ENCODE measurements at places on chromosomes 6 and 20.

DNA sequence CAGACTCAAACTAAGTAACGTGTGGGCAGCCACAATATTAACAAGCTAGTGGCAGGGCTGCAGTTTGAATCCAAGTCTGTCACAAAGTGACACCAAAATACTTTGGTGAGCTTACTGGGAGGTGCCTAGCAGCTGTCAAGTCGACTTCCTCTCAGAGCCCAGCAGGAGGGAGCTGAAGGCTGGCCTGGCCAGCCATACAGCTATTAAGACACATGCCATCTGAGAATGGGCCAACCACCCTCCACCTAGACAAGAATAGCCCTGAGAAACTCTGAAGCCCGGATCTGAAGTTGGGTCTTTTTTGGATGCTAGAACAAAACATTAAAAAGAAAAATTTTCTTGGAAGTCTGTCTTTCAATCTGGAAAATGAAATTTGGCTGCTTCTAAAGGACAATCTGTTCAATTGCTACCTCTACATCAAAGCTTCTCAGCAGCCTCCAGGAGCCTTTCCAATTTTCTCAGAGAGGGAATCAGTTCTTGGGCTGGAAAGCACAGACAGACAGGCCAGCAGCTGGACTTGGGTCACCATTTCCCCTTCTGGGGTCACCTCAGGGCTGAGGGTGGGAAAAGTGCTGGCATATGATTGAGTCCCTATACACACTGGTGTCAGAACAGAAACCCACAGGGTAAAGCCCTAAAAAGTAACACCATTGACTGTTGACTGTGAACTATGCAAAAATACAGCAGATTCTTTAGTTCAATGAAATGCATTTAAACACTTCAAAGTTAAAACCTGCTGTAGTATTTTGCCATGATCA is 42.9 kb downstream of the UQCC1 start:
- DNase-seq: peak; percentile 70

DNA sequence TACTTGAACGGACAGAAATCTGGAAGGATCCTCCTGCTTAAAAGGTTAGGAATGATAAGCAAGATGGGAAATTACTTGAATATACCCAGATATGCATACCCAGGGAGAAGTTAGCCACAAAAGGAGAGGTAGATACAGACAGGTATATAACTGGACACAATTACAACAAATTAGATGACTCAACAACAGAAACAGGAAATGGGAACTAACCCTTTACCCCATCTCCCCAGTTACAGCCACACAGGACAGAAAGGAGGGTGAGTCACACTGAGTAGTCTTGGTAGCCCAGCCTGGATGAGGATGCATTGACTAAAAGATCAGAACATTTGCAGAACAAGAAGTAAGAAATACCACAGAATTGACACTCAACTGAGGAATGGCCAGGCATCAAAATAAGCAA is 61.2 kb downstream of the C6orf52 start:
- peak; percentile 6 for DNase-seq

DNA sequence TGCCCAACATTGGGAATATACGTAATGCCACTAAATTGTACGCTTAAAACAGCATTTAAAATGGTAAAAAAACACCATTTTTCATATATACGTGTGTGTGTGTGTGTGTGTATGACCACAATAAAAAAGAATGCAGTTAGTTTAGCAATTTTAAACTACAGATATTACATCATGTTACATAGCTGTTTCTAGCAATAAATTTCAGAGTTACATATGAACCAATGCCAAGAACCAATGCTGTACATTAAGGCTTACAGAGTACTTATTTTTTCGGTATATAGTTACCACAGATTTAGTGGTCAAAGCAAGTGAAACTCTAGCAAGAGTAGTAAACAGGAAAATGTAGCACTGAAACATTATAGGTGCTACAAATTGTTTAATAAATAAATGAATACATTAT is 119.3 kb downstream of the PDE10A start:
- DNase-seq: no peak

DNA sequence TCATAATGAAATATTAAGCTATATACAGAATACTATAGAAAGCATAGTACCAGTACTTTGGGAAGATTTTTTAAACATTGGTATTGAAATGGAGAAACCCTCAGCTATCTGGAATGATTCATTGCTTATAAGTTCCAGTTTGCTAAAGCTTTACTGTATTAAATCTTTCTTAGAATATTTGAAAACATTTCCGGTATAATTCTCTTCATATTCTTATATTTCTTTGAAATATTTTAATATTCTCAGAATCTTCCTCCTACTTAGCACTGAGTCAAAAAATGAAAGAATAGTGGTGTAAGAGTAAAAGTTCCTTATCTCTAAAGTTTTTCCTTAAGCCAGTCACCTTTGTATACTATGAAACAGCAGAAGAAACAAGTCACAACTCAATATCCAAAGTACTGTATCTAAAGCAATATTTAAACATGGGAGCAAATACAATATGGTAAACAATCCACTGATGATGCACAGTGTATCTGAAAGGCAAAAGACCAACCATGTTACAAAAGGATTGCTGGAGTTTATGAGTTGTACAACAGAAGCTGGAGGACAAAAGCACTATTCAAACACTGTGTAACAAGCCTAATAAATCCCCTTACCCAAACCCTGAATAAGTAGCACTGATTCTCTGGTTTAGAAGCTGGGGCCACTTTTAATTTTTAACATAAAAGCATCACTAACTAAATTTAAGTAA is 102.1 kb downstream of the PRDM1 start:
- DNase-seq: no peak

DNA sequence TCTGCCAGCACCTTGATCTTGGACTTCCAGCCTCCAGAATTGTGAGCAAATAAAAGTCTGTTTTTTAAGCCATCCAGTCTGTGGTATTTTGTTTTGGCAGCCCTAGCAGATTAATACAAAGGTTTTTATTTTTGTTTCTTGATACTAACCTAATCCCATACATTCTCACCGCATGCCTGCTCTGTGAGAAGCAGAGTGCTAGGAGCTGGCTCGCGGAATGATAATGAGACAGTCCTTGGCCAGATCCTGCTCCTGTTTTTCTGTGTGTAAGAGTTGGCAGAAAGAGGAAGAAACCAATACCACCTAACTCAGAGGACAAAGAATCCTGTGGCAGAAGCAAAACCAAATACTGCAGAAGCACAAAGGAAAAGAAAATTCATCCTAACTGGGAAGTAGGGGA is 82.6 kb downstream of the KIF16B start:
- DNase-seq: no peak

- no peak for DNase-seq
These were observed 5.4 kb downstream of the SLCO4A1 start for GRCh38 chr20:62647521-62648317.

DNA sequence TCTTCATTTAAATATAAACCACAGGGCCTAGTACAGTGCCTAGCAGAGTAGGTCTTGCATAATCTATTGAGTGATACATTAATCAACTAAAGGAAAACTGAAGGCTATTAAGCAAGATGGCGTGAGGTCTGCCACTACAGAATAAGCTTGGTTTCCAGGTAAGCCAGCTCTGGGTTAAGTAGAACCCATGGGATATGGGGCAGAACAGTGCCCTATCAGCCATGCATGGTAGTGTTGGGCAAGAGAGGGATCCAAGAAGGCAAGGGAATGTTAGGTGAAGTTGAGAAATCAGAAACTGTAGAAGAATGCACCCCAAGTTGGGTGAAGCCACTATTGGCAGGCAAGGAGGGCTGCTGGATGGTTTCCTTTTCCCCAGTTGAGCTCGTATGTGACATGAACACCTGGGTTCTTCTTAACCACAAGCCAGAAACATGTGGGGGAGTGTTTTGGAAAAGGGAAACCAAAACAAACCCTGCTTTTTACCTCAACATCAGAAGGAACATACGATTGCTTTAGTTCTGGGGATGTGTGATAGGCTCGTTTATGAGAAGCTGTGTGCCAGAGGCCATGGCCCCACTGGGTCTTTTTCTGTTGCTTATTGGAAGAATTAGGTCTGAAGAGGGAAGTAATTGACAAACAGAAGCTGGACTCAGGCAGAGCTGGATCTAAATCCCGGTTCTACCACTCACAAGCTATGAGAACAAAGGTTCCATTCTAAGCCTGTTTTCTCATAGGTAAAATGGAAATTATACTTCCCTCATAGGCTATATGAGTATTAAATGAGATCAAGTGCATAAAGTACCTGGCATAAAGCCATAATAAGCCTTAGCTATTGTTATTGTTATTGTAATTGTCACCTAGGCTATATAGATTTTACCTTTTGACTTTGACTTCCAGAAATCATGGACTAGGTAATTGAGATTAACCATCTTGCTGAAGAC is 33.5 kb downstream of the NEDD9 start:
- DNase-seq: no peak

DNA sequence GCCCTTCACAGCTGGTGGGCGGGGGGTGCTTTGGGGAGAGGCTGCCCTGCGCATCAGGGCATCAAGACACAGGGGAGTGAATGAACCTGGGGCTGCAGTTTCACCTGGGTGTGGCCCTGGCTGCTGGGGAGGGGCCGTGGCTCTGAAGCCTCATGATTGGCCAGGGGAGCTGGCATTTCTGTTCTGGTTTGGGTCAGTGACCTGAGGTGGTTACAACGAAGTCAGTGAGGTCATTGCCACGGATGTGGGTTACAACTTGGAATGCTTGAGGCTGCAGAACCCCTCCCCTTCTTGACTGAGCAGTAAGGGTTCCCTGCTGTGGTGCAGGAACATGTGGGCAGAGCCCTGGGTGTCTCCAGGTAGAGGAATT is 3.0 kb downstream of the TCEA2 start:
- DNase-seq: peak; percentile 69

DNA sequence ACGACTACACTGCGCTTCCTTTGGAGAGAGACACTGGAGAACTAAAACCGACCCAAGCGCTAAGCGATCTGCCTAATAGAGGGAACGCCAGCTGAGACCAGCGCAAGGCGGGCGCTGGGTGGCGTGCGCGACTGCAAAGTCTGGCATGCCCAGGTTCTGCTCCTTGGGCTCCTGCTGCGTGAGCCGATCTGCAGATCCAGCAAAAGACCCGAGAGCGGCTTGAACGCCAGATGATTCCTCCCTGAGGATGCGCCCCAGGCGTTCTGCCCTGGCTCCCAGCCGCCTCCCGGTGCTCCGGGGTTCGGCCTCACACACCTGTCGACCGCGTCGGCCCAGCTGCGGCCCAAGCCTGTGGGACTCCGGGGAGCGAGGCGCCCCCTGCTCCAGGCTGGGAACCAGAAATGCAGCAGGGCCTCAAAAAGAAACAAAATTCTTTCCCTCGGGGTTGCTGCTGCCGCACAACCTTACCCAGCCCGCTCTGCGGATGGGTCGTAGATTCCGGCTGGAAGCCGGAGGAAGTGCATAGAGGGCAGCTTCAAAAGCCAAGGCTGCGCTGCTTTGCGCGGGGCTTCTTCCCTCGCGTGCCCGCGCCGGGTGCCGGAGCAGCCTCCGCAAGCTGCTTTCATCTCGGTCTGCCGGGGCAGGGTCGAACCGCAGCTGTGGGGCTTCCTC is 17.9 kb upstream of the PRDM13 start:
- peak; percentile 62 for DNase-seq

DNA sequence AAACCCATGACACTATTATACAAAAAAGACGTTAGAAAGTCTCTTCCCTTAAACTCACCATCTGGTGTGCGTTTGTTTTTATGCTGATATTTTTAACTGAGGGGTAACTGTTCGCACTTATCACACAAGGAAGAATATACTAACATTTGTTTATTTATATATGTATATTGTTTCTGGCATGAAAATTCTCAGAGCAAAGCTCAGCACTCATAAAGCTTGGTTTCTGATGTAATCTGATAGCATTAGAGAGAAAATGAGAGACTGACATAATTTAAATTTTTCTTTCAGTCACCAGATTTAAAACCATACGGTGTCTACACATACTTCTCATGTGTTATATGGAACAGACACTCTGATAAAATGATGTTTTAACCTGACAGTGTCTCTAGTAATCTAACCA is 6.9 kb downstream of the BLOC1S5 start:
- no peak for DNase-seq

GRCh38 chr6:145801021-145801420 is 13.6 kb downstream of the FBXO30 start:
- DNase-seq: no peak

GRCh38 chr6:154506582-154506981 is 3.9 kb downstream of the CNKSR3 start:
- DNase-seq: no peak

DNA sequence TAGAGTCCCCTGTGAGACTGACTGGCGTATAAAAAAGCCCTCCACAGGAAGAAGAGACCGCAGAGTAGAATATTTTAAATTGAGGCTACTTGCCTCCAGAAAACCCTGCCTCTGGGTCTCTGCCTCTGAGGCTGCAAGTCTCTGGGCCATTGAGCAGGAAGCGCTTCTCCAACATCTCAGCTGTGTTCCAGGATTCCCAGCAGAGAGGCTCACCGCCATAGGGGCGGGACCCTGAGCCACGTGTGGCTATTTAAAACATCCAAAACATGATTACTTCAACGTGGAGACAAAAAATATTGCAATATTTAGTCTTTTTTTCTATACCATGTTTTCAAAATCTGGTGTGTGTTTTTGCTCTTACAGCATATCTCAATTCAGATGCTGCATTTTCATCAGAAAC is 59.4 kb downstream of the GNAS-AS1 start:
- DNase-seq: no peak

- DNase-seq: no peak
These were observed 117.6 kb downstream of the MYLK4 start for GRCh38 chr6:2632976-2633584.

GRCh38 chr6:44622956-44623355 is 235.4 kb downstream of the CDC5L start:
- DNase-seq: no peak

- no peak for DNase-seq
These were observed 78.4 kb downstream of the RNF144B start for GRCh38 chr6:18465410-18466154.

GRCh38 chr6:111558690-111559187 is 46.9 kb downstream of the TRAF3IP2 start:
- no peak for DNase-seq

- DNase-seq: no peak
These were observed 1.9 kb downstream of the NOL7 start for GRCh38 chr6:13617066-13617465.

DNA sequence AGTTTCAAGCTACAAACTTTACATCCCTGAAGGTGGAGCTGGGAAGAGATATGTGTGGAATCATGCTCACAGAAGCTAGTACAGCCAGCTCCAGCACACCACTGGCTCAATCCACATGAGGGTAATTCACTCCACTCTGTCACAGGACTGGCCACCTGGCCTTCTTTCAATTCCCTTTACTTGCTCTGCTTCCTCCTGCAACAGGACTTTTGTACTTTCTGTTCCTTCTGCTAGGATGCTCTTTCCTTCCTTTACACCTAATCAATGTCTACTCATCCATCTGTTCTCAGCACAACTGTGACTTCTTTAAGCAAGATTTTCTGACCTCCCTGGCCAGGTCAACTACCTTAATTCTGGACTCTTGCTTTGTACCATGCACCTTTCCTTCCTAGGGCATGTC is 39.4 kb upstream of the MYB start:
- no peak for DNase-seq

DNA sequence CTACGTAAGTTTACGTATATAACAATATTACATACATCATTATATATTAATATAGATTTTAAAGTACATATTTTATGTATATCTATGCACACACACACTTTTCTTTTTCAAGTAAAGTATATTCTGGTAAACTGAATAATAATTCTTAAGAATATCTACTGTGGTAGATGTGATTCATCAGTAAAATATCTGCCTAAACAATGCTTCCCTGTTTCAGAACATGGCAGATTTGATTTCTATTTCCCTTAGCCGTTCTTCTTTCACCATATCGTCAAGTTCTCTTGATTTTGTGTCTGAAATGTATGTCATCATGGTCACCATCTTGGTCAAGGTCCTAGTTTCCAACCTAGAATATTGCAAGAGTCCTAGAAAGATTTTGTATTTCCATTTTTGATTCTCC is 195.6 kb downstream of the HDGFL1 start:
- peak; percentile 37 for DNase-seq

- DNase-seq: peak; percentile 77
These were observed 115.9 kb downstream of the FYN start for GRCh38 chr6:111757342-111757741.

Data from fibroblast of skin of back (primary cell).